ENCODE measurements at places on chromosomes 4 and X. TPM values are rescaled to one million over a fixed set of nuclear protein-coding genes. Genes with fewer than 3 reads are reported as not detected.

DNA sequence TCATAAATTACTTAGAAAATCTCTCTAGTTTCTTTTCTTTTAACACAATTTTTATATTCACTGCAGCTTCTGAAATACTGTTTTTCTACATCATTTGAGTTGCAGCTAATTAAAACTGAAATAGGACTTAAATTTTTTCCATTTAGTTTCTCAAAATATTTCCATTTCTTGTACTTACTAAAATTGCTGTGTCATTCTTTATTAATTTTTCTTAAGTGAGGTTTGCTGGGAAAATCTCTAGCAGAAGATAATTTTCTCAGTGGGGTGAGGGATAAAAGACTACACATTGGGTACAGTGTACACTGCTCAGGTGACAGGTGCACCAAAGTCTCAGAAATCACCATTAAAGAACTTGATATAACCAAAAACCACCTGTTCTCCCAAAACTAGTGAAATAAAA lies 57.7 kb downstream of the RNF150 start:
- H3K4me1 ChIP-seq, result no peaks in the 10 kb centered on the region
- DNase-seq, result no peak
- H3K4me3 ChIP-seq, result no peak overlapping the region
- H3K27ac ChIP-seq, result no peak overlapping the region
- no peaks in the 10 kb centered on the region for H3K36me3 ChIP-seq
- no peaks in the 10 kb centered on the region for H3K27me3 ChIP-seq

Gene DMP1
- not detected for total RNA-seq

- no peaks in the 10 kb centered on the region for H3K27me3 ChIP-seq
- H3K4me1 ChIP-seq, result no peaks in the 10 kb centered on the region
- no peak overlapping the region for H3K27ac ChIP-seq
- no peak overlapping the region for H3K4me3 ChIP-seq
- DNase-seq, result no peak
Measured at GRCh38 chrX:11273544-11273943, 19.7 kb upstream of the AMELX start.

DNA sequence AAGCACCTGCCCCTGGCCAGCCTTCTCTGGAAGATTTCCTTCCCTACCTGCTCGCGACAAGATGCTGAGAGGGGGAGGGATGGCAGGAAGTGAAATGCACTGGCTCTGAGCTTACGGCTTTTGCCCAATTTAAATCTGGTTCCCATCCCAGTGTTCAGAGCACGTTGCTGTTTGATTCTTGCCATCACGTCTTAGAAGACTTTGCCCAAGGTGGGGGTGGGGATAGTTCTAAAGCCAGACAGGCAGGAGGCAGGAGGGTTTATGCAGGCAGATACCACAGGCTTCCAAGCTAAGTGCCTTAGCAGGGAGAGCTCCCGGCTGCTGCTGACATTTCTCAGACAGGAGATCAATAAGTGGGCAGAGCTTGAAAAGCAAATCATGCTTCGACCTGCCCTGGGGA lies 393.9 kb downstream of the MID1IP1 start:
- no peaks in the 10 kb centered on the region for H3K27me3 ChIP-seq
- H3K4me1 ChIP-seq, result no peaks in the 10 kb centered on the region
- H3K4me3 ChIP-seq, result no peak overlapping the region

Gene EPHA5
- total RNA-seq, result 0.71 TPM

Gene PAGE2B
- total RNA-seq, result not detected

Gene SCML2
- 1.9 TPM for total RNA-seq

GRCh38 chr4:21181716-21182115 lies 481.5 kb downstream of the PACRGL start:
- H3K36me3 ChIP-seq, result no peaks in the 10 kb centered on the region
- H3K27ac ChIP-seq, result no peak overlapping the region
- H3K4me1 ChIP-seq, result peaks cover 11% of the 10 kb centered on the region
- DNase-seq, result no peak
- H3K27me3 ChIP-seq, result no peaks in the 10 kb centered on the region

Gene EXOSC9
- 25.3 TPM for total RNA-seq

DNA sequence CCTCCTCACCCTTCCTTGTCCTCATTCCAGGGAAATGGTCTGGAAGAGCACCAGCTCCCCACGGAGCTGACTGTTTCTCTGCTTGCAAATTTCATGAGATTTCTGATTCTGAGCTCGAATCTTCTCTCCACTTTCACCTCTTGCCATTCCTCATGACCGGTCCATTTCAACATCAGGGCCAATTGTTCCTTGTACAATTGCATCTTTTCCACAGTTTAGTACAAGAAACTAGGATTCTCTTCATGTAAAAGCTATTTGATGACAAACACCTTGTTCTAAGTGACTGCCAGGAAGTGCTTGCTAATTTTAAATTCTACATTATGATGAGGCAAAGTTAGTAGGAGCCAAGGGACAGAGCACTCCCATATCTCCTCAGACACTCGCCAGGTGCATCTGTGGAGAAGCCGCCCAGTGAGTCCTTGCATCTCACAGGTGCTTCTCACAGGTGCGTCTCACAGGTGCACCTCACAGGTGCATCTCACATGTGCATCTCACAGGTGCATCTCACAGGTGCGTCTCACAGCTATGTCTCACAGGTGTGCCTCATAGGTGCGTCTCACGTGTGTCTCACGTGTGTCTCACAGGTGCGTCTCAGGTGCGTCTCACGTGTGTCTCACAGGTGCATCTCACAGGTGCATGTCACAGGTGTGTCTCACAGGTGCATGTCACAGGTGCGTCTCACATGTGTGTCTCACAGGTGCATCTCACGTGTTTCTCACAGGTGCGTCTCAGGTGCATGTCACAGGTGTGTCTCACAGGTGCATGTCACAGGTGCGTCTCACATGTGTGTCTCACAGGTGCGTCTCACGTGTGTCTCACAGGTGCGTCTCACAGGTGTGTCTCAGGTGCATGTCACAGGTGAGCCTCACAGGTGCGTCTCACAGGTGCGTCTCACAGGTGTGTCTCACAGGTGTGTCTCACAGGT lies 3.0 kb upstream of the PDE6B start:
- H3K36me3 ChIP-seq, result no peaks in the 10 kb centered on the region
- H3K4me1 ChIP-seq, result no peaks in the 10 kb centered on the region
- no peak overlapping the region for H3K4me3 ChIP-seq
- no peak for DNase-seq
- H3K27ac ChIP-seq, result no peak overlapping the region

Gene ATP10D
- 17.1 TPM for total RNA-seq

- no peaks in the 10 kb centered on the region for H3K36me3 ChIP-seq
- peak overlapping the region; percentile 44 for H3K4me3 ChIP-seq
- H3K27me3 ChIP-seq, result no peaks in the 10 kb centered on the region
- peak overlapping the region; percentile 76 for H3K27ac ChIP-seq
- peak; percentile 73 for DNase-seq
Measured at GRCh38 chrX:40153345-40154249, 55.8 kb upstream of the BCOR start.

DNA sequence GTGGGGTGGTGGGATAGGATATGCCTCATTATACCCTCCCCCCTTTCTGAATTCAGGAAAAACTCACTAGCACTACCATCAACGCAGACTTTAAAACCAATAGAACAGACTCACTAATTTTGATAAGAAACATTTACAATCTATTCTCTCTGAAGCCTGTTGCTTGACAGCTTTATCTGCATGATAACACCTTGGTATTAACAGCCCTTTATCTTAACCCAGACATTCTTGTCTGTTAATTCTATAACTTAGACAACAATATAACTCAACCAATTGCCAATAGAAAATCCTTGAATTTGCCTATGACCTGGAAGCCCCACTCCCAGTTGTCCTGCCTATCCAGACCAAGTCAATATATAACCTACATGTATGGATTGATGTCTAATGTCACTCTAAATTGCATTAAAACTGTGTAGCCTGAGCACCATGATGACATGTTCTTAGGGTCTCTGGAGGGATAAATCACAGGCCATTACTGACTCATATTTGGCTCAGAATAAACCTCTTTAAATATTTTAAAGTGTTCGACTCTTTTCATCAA lies 1.5 kb upstream of the UGT2A3 start:
- H3K27me3 ChIP-seq, result no peaks in the 10 kb centered on the region
- no peak overlapping the region for H3K27ac ChIP-seq
- no peaks in the 10 kb centered on the region for H3K4me1 ChIP-seq
- H3K36me3 ChIP-seq, result no peaks in the 10 kb centered on the region

DNA sequence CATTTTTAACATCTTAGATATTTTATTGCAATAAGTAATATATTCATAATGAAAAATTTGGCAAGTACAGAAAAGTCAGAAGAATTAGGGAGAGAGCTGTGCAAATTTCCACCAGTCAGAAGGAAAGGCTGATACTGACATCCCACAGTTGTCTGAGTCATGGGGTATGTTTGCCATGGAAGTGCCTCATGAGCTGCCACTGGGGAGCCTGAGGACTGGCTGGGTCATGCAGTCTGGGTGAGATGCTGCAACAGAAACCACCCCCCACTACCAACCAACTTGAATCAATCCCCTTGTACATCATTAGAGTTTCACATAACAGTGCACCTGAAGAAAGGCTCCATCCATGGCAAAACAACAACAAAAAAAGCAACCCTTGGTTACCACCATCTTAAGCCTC lies 45.2 kb upstream of the ENPP6 start:
- H3K4me3 ChIP-seq, result no peak overlapping the region
- H3K36me3 ChIP-seq, result no peaks in the 10 kb centered on the region
- DNase-seq, result no peak
- peaks cover 8% of the 10 kb centered on the region for H3K4me1 ChIP-seq
- no peak overlapping the region for H3K27ac ChIP-seq
- H3K27me3 ChIP-seq, result no peaks in the 10 kb centered on the region

GRCh38 chrX:9885150-9885549 lies 82.0 kb upstream of the CLDN34 start:
- H3K27me3 ChIP-seq, result no peaks in the 10 kb centered on the region
- no peak for DNase-seq
- no peaks in the 10 kb centered on the region for H3K36me3 ChIP-seq
- no peak overlapping the region for H3K4me3 ChIP-seq
- H3K27ac ChIP-seq, result no peak overlapping the region

DNA sequence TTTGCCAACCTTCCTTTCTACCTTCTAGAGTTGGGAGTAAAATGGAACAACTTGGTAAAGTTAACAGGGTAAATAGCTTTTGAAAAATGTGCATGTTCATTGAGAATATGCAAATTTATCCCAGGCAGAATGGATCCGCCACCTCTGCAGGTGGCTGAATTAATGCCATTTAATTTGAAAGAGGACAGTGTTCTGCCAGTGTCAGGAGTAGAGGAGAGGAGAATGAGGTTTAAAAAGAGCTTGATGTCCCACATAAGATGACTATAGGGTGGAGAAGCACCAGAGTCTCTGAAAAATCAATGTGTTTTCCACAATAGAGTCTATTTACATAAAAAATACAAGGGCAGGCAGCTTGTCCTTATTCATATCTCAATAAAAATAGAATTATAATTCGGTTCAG lies 1804.3 kb upstream of the PCDH10 start:
- no peaks in the 10 kb centered on the region for H3K4me1 ChIP-seq
- DNase-seq, result no peak
- no peak overlapping the region for H3K4me3 ChIP-seq
- no peaks in the 10 kb centered on the region for H3K36me3 ChIP-seq
- no peaks in the 10 kb centered on the region for H3K27me3 ChIP-seq

Gene CPEB2
- total RNA-seq, result 28.9 TPM

Gene SPANXN3
- not detected for total RNA-seq

- no peak overlapping the region for H3K27ac ChIP-seq
- no peaks in the 10 kb centered on the region for H3K27me3 ChIP-seq
- no peaks in the 10 kb centered on the region for H3K36me3 ChIP-seq
- H3K4me3 ChIP-seq, result no peak overlapping the region
- H3K4me1 ChIP-seq, result no peaks in the 10 kb centered on the region
Measured at GRCh38 chr4:60737858-60738257, 462.3 kb upstream of the ADGRL3 start.

- H3K27ac ChIP-seq, result no peak overlapping the region
Measured at GRCh38 chrX:41733939-41734338, 10.0 kb downstream of the GPR82 start.

Gene TMPRSS11F
- total RNA-seq, result not detected

DNA sequence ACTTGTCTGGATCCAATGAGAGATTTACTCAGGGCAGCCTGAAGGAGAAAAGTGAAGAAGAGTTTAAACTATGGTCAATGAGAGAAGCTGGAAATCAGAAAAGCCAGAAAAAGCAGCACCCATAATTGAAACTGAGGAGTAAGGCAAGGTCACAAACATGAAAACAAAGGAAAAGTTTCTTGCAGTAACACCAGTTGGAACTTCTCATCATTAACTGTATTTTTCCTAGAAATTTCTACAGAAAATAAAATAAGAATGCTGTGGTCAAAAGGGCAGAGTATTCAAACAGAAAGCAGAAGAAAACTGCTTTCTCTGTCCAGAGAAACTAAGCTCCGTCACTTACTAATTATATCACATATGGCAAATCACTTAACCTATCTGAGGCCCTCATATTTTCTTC lies 102.2 kb downstream of the OR13H1 start:
- H3K36me3 ChIP-seq, result no peaks in the 10 kb centered on the region
- no peaks in the 10 kb centered on the region for H3K27me3 ChIP-seq
- H3K4me3 ChIP-seq, result no peak overlapping the region
- H3K4me1 ChIP-seq, result no peaks in the 10 kb centered on the region

GRCh38 chr4:74932832-74933561 lies at the start of gene PARM1:
PARM1 (plus strand) TSS chr4:74933116; CDS start chr4:74933328, 212 bp downstream.
- H3K4me1 ChIP-seq, result peaks cover 22% of the 10 kb centered on the region
- H3K36me3 ChIP-seq, result no peaks in the 10 kb centered on the region
- DNase-seq, result peak; percentile 95
- H3K4me3 ChIP-seq, result peak within 1 kb of the TSS; percentile 78

DNA sequence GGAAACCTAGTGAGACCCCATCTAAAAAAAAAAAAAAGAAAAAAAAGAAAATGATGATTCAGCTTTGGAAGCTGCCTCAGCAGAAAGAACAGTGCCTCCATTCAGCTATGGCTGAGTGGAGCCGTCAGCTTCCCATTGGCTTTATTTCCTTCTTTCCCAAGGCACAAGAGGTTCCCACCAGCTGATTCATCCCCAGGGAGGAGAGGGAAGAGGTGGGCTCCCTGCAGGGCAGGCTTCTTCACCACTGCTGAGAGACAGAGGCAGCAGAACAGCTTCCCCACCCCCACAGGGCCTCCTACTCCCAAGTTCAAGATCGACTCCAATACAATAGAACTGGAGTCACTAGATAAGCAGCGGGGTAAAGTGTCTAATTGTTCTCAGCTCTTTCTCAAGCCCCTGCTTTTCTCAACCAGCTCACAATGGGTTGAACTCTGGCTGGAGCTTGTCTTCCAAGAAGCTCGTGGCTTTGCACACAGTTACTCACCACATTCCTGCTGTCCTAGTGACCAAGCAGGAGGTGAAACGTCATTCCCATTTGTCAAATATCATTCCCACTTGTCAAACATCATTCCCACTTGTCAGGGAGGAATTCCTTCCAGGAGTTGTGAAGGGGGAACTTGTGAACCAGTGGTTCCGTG lies 47.8 kb downstream of the FHDC1 start:
- H3K4me3 ChIP-seq, result no peak overlapping the region
- no peaks in the 10 kb centered on the region for H3K36me3 ChIP-seq
- no peak overlapping the region for H3K27ac ChIP-seq
- H3K4me1 ChIP-seq, result no peaks in the 10 kb centered on the region
- no peaks in the 10 kb centered on the region for H3K27me3 ChIP-seq

DNA sequence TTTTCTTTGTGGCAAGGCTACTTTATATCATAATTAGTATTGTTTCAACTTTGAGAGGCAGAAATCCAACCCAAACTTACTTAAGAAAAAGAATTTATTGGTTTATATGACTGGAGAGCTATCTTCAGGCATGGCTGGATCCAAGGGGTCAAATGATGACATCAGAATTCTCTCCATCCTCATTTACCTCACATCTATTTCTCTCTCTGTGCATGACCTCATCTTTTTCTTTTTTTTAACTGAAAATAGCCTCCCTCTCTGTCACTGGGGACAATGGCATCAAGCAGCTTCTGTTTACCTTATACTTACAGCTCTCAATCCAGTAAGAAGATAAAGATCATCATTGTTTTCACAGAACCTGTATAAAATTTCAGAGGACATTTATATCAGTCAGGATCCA lies 12.0 kb upstream of the EXOC1L start:
- no peak overlapping the region for H3K4me3 ChIP-seq
- DNase-seq, result no peak
- H3K36me3 ChIP-seq, result no peaks in the 10 kb centered on the region
- no peak overlapping the region for H3K27ac ChIP-seq
- H3K4me1 ChIP-seq, result no peaks in the 10 kb centered on the region

Gene GAGE12J
- total RNA-seq, result not detected
